CD4-positive, alpha-beta T cell treated with Interleukin-21 for 1 hour (primary cell): ENCODE measurements at places on chromosomes 7 and 10.

GRCh38 chr7:79854621-79855020 lies 280.0 kb upstream of the GNAI1 start:
- no peak for DNase-seq

- no peak for DNase-seq
These were observed 7.3 kb upstream of the HK1 start for GRCh38 chr10:69270990-69271389.

DNA sequence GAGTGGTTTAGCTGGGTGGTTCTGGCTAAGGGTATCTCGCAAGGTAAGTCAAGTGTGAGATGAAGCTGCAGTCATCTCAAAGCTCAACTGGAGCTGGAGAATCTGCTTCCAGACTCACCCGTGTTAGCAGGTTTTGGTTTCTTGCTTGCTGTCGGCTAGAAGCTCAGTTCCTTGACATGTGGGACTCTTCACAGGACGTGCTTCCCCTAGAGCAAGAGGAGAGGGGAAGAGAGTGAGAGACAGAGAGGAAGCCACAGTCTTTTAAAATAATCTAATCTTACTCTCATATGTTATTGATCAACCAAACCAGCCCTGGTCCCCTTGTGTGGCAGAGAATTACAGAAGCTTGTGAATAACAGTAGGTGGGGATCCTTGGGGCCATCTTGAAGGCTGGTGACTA lies 199.5 kb downstream of the REEP3 start:
- DNase-seq, result peak; percentile 9

GRCh38 chr10:8637640-8638039 lies 583.2 kb downstream of the GATA3 start:
- no peak for DNase-seq

DNA sequence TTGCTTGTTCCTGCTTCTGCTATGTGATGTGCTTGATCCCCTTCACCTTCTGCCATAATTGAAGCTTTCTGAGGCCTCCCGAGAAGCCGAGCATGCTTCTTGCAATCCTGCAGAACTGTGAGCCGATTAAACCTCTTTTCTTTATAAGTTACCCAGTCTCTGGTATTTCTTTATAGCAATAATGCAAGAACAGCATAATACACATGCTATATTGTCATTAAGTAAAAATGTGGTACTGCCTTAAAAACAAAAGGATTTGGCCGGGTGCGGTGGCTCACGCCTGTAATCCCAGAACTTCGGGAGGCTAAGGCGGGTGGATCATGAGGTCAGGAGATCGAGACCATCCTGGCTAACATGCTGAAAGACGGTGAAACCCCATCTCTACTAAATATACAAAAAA lies 59.6 kb upstream of the ANAPC16 start:
- no peak for DNase-seq

GRCh38 chr7:130909161-130909836 lies 175.3 kb upstream of the KLF14 start:
- DNase-seq, result no peak

DNA sequence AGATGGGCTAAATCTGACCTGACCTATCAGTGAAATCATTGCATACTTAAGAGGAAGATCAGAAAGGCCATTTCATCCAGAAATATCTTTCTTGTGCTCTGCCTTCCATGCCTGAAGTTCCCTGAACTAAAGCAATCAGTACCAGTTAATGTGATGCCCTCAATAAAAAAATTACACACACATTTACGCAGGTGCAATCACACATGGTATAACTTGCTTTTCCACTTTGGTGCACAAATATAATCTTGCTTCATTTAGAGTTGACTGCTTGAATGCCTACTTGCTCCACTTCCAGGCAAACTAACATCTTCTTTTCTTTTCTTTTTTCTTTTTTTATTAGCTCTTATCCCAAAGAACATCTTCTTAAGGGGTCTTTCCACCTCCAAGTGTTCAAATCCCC lies 58.3 kb upstream of the KIF5B start:
- DNase-seq, result no peak

GRCh38 chr10:71727738-71728737 lies 8.5 kb upstream of the C10orf105 start:
- DNase-seq, result peak; percentile 74

GRCh38 chr7:134722786-134723322 lies 56.6 kb upstream of the CALD1 start:
- DNase-seq, result no peak

DNA sequence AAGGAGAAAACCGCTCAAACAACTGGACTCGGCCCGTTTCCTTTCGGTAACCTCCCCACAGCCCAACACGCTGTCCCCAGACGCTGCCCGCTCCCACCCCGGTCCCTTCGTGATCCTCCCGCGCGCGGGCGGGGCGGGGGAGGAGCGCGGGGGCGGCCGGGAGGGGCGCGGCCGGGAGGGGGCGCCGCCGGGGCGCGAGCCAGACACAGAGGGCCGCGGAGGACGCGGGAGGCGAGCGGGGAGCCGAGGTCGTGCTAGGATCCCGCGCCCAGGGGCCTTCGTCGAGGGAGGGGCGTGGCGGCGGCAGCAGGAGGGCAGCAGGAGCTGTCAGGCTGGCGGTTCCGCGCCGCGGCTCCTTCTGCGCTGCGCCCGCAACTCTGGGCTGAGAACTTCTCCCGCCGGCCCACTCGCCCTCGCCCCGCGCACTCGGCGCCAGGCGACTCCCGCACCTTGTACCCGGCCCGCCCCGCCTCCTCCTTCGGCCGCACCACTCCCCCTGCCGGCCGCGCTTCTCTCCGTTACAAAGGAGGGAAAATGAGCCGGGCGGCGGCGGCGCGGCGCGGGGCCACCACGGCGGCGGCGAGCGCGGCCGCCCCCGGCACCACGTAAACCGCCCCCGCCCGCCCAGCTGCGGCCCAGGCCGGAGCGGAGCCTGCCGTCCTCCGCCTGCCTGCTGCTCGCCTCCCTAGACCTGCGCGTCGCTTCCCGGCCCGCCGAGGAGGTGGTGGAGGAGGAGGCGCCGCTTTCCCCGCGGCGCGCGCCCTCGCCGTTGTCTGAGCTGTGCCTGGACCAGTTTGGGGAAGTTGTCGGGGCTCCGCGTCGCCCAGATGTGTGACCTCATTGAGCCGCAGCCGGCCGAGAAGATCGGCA lies at the start of gene CDK14:
TSS of gene CDK14 (plus strand) at position 521 of the 870 bp plus-strand sequence. CDS start at position 828, 307 bp downstream.
- DNase-seq, result peak; percentile 28
